HFFc6 (cell line): ENCODE measurements at places on chromosomes 12 and 14. TPM values are rescaled to one million over a fixed set of nuclear protein-coding genes. Genes with fewer than 3 reads are reported as not detected.

DNA sequence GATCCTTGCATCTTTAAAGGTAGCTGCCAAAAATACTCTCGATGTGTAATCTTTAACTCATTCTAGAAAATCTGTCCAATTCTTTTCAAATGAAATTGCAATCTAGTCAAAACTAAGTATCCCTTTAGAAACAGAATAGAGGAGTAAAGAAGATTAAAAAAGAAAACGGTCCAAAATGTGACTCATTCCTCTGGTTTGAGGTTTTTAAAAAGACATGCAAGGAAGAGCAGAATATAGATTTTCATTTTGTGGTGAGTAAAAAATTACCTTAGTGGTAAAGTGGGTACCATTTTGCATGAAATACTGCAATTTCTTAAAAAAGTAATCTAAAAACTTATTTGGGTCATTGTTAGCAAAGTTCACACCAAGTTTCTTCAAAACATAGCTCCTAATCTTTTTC lies 108.4 kb downstream of the BRMS1L start:
- no peak for DNase-seq

GRCh38 chr12:21910657-21911056 lies 30.6 kb downstream of the ABCC9 start:
- no peak for DNase-seq

GRCh38 chr12:103705927-103706326 lies 118.9 kb downstream of the STAB2 start:
- no peak for DNase-seq

DNA sequence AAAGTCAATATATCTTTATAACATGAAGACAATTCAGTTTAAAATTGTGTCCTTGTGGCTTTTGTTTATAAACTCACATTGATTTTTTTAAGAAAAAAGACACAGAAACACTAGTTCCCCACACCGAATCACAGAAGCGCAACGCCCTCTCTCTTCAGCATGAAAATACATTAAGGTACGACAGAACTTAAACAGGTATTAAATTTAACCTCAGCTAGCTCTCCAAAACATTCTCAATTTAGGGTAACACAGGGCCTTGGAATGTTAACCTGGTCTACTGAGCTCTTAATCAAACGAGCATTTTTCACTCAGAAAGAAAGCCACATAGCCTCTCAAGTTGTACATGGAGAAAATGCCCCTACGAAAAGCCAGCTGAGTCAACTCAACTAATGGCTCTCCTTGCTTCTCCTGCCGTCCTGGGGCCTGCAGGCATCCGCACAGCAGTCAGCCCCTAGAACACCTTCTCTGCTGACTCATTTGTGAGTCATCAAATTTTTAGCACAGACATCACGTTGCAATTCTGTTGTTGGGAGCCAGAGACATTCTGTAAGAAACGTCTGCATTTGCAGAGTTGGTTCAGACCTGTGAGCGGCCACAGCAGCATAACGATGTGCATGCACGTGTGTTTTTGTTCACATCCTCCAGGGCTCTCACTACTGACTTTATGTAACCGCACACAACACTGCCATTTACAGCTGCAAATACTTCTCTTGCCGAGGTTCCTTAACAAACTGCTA lies 141.6 kb downstream of the ITPR2 start:
- peak; percentile 97 for DNase-seq

- peak; percentile 59 for DNase-seq
Measured at GRCh38 chr14:90837355-90837754, 21.1 kb upstream of the TTC7B start.

DNA sequence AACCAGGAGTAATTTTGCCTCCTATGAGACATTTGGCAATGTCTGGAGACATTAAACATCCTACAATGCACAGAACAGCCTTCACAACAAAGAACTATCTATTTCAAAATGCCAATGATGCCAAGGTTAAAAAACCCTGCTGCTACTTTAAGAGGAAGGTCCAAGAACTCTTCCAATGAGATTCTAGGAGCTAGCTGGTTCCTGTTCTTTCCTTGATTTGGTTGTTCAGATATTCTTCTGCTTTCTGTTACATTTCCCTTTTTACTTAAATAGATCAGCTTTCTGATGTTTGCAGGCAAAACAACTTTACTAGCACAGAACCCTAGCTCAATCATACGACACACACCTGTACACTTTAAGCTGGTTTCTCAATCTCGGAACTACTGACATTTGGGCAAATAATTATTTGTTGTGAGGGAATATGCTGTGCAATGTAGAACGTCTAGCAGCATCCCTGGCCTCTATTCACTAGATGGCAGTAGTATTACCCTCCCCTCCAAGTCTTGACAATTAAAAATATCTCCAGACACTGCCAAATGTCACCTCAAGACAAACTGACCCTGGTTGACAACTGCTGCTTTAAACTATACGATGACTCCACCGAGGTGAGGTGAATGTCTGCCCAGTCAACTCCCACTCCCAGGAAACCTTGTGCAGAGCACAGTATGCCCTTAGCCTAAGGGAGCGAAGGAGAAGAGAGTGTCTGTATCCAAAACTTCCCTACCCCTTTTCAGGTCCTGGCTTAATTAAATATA lies 4.4 kb downstream of the BLTP3B start:
- DNase-seq = no peak

- DNase-seq = peak; percentile 0
Measured at GRCh38 chr12:34526946-34527345, 504.6 kb downstream of the ALG10 start.

GRCh38 chr12:48856379-48856778 lies 4.4 kb upstream of the DDX23 start:
- no peak for DNase-seq

DNA sequence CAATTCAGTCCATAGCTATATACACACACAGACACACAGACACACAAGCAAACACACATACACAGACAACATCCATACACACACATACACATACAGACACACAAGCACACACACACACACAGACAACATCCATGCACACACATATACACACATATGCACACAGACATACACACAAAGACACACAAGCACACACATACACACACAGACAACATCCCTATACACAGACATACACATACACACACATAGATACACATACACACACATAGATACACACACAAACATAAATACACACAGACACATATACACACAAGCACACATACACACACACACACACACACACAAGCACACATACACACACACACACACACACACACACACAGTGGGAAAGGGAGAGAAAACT lies 254.8 kb downstream of the VRK1 start:
- DNase-seq = no peak

GRCh38 chr12:111643427-111643826 lies 42.3 kb downstream of the BRAP start:
- DNase-seq = peak; percentile 33

- DNase-seq = no peak
Measured at GRCh38 chr12:4807116-4807783, 87.0 kb downstream of the GALNT8 start.

DNA sequence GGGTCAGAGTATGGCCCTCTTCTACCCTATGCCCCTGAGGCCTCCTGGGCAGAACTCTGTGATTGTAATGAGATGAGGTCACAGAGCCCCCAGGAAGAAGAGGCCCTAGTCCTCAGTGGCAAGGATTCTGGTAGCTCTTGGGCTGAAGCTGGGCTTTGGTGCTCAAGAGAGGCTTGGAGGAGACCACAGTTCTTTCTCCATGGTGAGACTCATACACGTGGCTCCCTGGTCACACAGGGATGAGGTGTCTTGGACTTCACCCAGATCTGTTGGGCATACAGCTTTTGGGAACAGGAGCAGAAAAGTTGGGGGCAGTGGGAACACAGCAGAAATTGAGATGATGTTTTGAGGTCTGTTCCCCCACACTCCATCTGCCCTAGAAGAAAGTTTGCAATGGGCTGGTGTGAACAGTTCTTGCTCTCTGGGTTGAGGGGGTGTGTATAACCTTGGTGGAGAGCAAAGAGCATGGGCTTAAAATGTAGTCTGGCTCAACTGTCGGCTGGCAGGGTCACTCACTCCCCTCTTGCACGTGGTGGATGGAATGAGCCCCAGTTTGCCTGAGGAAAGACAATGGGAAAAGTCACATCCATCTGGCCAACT lies at the start of gene KRT86:
Gene KRT86, plus strand, starts transcription at position 125 of the 600 bp plus-strand sequence. CDS start 27,272 bp downstream, outside the sequence.
- DNase-seq = no peak

- DNase-seq = no peak
Measured at GRCh38 chr12:7190268-7191055, 976 bp downstream of the PEX5 start.

DNA sequence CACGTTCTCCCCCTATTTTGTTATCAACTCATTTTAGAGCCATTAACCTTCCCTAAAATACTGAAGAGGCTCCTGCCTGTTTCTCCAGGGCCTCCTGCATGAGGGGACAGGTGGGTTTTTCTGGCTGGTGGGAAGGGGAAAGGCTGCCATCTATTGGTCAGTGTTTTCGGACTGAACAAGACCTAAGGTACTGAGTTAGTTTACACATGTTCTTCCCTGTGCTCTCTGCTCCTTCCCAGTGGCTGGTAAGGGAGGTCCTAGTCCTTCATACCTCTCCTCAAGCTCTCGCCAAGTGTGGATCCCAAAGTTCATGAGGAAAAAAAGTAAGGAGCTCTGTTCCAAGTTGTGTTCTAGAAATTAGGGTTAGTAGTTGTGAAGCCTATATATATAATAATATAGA lies 357.5 kb downstream of the FSCB start:
- no peak for DNase-seq

DNA sequence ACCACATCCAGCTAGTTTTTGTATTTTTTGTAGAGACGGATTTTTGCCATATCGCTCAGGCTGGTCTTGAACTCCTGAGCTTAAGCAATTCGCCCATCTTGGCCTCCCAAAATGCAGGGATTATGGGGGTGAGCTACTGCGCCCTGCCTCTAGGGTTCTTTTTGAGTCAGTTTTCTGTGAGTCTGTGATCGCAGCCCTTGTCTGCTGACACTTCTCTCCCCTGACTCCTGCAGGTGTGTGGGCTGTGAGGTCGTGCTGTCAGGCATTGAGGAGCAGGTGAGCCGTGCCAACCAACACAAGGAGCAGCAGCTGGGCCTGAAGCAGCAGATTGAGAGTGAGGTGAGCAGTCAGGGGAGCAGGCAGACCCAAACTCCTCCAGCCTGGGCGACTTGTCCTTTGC lies 6.3 kb downstream of the COPS7A start:
- no peak for DNase-seq

GRCh38 chr14:91349481-91350074 lies 68.0 kb downstream of the CCDC88C start:
- no peak for DNase-seq

- DNase-seq = no peak
Measured at GRCh38 chr14:91867316-91867988, at the start of gene TC2N. Gene TC2N (minus strand): TSS chr14:91867536. CDS start chr14:91813769, 53,767 bp downstream.

DNA sequence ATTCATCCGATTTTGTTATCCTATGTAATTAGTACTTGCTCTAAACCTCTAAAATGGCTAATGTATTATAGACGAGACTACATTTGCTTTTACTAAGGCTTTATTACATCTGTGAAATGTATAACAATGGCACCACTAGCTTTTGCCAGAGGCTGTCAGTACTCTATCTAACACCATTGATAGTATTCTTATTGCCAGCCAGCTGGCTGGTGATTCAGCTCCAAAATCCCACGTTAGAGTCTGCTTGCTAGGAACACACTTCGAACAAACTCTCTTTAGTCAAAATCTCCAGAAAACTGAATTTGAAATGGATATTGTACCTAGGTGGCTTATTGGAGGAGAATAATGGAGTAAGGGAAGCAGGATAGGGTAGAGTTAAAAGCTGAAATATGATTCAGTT lies 839.2 kb downstream of the SLC6A15 start:
- DNase-seq = no peak

DNA sequence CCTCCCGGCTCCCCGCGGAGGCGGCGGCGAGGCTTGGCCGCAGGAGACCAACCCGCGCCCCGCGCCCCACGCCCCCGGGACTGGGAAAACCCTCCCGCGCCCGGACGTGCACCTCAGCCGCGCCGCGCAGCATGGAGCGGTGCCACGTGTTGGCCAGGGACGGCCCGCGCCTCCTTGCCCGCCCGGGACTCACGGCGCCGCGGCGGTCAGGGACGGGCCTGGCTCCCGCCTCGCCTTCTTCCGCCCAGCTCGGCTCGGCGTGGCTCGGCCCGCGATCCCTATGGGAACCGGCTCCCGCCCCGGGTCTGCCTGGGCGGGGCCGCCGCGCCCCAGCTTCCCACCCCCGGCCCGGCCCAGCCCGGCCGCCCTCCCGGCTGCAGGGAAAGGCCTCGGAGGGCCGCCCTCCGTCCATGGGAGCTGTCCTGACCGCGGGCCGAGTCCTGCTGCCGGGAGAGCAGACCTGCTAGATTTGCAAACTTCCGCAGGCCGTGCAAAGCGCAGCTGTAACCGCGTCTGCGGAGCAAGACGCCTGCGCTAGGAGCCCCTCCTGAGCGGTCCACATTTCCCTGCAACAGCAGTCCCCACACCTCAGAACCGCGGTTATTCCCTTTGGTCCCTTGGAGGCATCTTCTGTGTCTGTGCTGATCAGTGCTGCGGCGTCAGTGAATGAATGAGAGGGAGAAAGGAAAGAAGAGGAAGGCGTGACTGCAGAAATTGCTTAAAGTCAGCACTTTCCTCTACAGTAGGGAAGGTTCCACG lies at the start of gene CDKL1:
Gene CDKL1, minus strand, starts transcription at position 251 of the 759 bp plus-strand sequence. CDS start 1,013 bp downstream, outside the sequence.
- DNase-seq = peak; percentile 70

GRCh38 chr12:19895246-19896020 lies 456.1 kb downstream of the AEBP2 start:
- DNase-seq = no peak

- peak; percentile 22 for DNase-seq
Measured at GRCh38 chr12:49369411-49370145, 2.3 kb downstream of the SPATS2 start.

The RTL1 gene
- not detected in 3 replicates for total RNA-seq

The TMCC3 gene
- total RNA-seq = not detected in 3 replicates

The COA8 gene
- total RNA-seq = 49.5 and 50.0 TPM in 2 replicates

The GPR65 gene
- 0.17 TPM in 1 of 2 replicates, not detected in the other for total RNA-seq

The FITM1 gene
- not detected in 3 replicates for total RNA-seq

The JDP2 gene
- 57.2 to 67.8 TPM (median 61.0 TPM) in 3 replicates for total RNA-seq

The EPYC gene
- not detected in 3 replicates for total RNA-seq

The VWF gene
- total RNA-seq = 0.18 to 0.24 TPM (median 0.21 TPM) in 3 replicates
